ENCODE measurements at places on chromosomes 12 and 14.

DNA sequence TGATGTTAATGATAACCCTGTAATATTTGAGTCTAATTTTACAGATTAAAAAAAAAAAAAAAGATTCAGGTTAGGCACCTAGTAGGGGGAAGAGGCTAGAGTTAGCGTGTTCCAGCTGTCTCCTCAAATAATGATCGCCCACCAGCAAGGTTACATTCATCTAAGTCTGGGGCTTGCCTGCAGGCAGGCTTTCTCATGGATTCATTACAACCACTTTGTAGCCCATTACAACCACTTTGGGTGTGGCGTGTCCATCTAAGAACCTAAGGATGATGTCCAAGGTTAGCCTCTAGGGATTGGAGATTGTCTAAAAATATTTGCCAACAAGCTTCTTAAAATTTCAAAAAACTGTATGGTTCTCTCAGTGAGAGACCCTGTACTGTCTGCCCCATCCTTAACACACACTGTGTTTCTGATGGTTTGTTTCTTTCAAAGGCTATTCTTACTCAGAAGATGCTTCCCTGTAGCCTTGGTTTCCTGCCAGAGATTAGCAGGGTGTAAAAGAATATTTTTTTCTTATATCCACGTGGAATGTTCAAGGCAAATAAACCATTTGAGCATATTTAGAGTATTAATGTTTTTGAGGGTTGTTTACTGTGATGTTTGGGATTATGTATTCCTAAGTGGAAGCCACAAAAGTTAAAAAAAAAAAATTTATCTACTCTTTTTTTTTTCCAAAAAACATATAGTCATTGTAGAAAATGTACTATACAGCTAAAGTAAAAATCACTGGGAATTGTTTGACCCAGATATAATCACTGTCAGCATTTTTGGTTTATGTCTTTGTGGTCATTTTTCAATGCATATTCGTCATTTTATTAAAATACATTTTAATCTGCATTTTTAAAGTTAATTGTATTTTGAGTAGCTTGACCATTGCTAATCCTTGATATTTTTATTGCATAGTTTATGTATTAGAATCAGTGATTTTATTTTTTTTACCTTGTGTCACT, 1.7 kb downstream of the DYNC1H1 start:
- DNase-seq = no peak

GRCh38 chr14:31270196-31270772, 62.7 kb upstream of the HECTD1 start:
- no peak for DNase-seq

DNA sequence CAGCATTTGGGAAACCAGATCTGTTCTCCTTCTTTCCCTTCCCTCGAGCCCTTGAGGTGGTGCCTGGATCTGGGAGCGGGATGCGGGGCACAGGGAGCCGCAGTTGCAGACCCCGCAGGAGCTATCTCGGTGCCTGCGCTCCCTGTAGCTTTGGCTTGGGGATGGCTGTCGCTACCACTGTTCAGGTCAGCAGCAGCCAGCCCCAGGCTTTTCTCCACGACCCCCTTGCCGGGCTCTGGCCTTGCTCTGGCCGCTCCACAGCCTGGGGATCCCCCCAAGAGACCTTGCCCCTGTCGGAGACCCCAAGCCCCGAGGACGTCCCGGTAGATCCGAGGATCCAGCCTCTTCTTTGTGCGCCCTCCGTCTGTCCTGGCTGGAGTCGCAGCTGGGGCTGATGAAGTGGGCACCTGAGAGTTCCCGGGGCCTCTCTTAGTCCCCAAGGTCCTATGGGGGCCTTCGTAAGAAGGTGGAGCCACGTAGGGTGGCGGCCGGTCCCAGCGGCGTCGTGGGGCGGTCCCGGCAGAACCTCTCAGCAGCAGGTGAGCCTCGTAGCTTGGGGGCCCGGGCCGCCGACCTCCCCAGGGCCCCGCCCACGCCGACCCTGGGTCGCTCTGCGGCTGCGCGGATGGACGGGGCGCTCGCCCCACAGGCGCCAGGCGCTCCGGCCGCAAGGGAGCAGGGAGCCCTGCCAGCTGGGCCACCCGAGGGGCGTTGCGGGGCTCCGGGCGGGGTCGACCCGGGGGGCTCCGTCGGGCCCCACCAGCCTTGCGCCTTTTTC, 1.3 kb downstream of the DDN start:
- no peak for DNase-seq

DNA sequence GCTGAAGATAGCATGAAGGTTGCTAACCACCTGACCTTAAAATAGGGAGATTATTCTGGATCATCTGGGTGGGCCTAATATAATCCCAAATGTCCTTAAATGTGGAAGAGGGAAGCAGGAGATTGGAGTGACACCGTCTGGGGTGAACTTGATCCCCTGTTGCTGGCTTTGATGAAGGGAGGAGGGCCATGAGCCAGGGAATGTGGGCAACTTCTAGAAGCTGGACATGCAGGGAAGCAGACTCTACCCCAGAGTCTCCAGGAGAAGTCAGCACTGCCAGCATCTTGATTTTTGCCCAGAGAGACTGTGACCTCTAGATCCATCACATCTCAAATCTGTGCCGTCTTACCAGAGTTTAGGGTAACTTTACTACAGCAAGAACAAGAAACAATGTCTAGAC, 9.2 kb upstream of the KRT5 start:
- DNase-seq = no peak
